ENCODE measurements at places on chromosomes 3 and 15.

DNA sequence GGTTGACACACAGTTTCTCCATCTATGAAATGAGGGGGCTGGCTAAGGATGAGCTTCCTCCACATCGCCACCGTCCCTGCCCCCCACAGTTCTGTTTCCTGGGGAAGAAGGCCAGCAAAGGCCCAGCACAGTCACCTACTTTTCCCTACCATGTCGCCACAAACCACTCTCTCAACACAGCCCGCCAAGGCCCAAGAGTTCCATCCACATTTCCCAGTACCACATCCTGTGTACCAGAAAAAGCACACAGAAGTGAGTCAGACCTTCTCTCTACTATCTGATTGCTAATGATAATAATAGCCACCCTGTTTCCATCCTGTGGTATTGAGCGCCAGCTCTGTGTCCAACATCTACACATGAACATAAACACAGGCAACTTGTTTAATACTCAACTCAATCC is 30.3 kb upstream of the C15orf39 start:
- DNase-seq: no peak

GRCh38 chr3:143120716-143121240 is 1.2 kb downstream of the CHST2 start:
- DNase-seq: peak; percentile 78

GRCh38 chr3:16589867-16590624 is 15.2 kb downstream of the DAZL start:
- no peak for DNase-seq

DNA sequence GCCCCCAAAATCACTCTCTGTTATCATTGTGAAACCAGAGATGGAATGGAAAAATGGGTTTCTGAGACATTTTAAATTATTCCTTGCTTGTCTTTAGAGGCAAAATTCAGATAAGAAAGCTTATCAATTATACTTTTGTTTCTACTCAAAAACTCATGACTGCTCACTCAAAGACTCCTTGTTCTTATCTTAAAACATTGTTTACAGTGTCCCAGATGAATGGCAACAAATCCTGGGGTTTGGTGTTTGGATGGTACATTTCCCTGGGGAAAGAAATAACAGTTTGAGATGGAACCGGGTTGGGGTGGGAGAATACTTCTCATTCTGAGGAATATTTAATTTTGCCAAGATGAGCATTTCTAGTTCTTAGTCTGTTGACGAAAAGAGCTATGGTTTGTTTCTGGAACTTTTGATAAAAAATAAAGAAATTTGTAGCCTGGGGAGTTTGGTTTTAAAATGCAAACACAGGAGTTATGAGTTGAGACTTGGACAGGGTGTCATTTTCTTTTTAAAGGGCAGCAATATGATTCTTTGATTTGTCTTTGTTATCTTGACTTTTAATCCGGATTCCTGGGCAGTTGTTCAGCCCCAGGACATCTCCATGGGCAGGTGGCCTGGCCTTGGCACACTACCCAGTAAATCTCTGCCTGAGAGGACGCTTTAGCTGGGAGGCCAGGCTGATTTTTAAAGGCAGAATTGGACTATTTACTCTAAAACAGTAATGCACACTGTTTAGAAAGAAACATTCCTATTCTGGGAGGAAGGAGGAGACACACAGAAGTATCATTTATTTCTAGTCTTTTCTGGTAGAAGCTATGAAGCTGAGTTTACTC is 32.4 kb downstream of the BTD start:
- DNase-seq: no peak

GRCh38 chr3:31210068-31210645 is 315.7 kb upstream of the GADL1 start:
- DNase-seq: no peak

- no peak for DNase-seq
Measured at GRCh38 chr3:8709287-8709686, 24.3 kb upstream of the CAV3 start.

- DNase-seq: peak; percentile 61
Measured at GRCh38 chr15:31352911-31353811, 26.5 kb downstream of the KLF13 start.

DNA sequence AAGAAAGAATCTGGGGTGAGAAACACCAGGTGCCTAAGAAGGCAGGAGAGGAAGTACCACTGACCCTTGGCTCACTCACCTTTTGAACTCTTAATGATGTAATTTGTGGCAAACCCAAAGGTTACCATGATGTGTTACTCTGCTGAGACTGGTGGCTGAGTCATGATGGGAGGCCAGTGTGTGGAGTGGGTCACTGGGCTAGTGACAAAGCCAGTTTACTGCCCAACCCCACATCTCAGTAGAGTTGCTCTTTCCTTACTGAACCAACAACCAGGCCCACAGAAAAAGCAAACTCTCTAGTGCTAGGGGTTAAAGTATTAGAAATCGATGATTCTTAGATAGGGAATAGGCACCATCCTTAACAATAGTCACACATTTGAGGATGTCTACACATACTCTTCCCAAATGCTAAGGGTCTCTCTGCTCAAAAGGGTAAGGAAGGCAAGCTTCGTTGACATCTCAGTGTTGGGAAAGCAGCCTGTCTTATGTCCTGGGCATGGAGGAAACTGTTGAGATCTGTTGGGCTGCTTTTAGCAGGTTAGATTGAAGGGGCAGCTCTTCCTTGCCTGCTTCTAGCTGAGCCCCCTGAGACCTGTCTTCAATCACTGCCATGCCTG is 3.1 kb downstream of the RBP2 start:
- DNase-seq: no peak

DNA sequence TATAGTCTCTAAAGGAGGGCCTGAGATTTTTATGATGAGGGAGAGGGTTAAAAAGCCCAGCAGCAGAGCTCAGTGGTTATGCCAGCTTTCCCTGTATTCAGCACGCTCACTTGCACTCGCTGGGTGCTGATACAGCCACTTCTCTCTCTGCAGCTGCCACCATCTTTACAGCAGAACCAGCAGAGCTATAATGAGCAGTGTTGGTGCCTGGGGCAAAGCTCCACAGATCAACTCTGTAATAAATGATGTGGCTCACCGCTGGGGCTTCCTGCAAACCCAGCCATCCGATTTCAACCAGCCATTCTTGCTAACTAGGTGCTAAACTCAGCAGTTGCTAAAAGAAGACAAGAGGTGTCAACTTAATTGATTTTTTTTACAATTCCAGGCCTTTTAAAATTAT is 48.0 kb downstream of the ARNT2 start:
- no peak for DNase-seq

DNA sequence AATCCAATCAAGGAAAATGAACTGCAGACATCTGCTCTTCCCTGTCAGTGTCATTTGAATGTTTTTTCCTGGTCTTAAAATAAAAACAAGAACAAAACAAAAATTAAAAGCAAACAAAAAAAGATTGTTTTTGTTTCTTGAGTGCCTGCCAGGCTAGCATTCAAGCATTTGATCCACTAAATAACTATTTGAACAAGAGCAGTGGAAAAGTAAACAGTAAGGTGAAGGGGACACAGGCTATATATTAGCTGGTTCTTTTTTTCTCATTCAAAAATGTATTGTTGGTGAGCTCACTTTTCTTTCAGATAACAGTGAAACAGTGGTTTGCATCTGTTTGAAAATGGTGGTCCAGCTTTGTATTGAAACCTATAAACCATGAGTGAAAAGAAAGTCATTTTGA is 586.9 kb upstream of the SGO1 start:
- no peak for DNase-seq

DNA sequence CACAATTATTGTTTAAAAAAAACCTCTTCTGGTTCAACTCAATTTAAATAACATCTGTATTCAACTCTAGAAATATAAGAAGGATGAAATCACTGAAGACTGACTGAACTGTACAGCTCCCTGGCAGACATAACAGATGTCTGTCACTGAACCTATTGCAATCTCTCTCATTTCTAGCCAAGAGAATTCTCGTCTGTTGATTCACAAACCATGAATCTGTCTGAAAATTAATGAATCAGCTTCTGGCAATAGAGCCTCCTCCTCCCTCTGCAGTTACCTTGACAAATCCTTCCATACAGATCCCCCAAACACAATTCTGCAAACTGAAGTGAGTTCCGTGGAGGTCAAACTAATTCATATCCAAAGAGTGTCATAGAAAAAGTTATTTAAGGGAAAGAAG is 561.4 kb downstream of the PYDC2 start:
- no peak for DNase-seq

Measured in right kidney (tissue), 9 donors.